ENCODE measurements at places on chromosomes 2 and 18. TPM values are rescaled to one million over a fixed set of nuclear protein-coding genes. Genes with fewer than 3 reads are reported as not detected.

- peak; percentile 60 for DNase-seq
Measured at GRCh38 chr18:76697441-76697901, 124.9 kb upstream of the ZNF236 start.

GRCh38 chr18:48787203-48788151 lies 163.3 kb downstream of the SMAD7 start:
- no peak for DNase-seq

GRCh38 chr2:23269747-23270146 lies 115.2 kb upstream of the KLHL29 start:
- no peak for DNase-seq

The AQP12B gene
- not detected for polyA plus RNA-seq

GRCh38 chr2:167212014-167212648 lies 323.9 kb downstream of the XIRP2 start:
- peak; percentile 48 for DNase-seq

The KCTD18 gene
- polyA plus RNA-seq = 14.0 TPM

The HPCAL1 gene
- 28.8 TPM for polyA plus RNA-seq

GRCh38 chr2:21038403-21039073 lies 5.3 kb downstream of the APOB start:
- DNase-seq = peak; percentile 41

The FARP2 gene
- 31.7 TPM for polyA plus RNA-seq

The ACVR1 gene
- 57.1 TPM for polyA plus RNA-seq

The MATN3 gene
- polyA plus RNA-seq = 6.9 TPM

GRCh38 chr2:11676640-11677039 lies 6.6 kb upstream of the NTSR2 start:
- DNase-seq = no peak

- DNase-seq = no peak
Measured at GRCh38 chr2:60602828-60603532, 49.5 kb upstream of the BCL11A start.

GRCh38 chr2:27720004-27720551 lies 51.4 kb upstream of the MRPL33 start:
- DNase-seq = peak; percentile 96

DNA sequence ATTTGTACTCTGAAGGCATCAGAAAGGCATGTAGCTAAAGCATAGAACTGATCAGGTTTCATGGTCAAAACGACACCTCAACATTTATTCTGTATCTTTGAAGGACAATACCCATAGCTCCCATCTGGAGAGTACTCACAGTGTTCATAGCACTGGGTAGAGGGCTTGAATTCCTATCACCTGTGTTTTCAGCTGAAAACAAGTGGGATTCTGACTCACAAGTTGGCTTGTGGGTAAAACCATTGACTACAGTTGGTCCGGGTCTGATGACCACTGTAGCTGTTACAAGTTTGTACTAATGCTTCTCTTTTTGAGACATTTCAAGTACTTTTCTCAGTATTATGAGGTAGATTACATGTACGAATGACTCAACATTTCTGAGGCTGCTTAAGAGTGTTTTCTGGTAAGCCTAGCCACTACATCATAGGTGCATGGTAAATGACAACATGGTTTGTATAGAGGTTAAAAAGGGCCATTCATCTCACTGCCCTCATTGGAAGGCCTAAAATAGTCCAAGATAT lies 68.6 kb upstream of the PELI1 start:
- peak; percentile 33 for DNase-seq

The ANKRD30B gene
- not detected for polyA plus RNA-seq

DNA sequence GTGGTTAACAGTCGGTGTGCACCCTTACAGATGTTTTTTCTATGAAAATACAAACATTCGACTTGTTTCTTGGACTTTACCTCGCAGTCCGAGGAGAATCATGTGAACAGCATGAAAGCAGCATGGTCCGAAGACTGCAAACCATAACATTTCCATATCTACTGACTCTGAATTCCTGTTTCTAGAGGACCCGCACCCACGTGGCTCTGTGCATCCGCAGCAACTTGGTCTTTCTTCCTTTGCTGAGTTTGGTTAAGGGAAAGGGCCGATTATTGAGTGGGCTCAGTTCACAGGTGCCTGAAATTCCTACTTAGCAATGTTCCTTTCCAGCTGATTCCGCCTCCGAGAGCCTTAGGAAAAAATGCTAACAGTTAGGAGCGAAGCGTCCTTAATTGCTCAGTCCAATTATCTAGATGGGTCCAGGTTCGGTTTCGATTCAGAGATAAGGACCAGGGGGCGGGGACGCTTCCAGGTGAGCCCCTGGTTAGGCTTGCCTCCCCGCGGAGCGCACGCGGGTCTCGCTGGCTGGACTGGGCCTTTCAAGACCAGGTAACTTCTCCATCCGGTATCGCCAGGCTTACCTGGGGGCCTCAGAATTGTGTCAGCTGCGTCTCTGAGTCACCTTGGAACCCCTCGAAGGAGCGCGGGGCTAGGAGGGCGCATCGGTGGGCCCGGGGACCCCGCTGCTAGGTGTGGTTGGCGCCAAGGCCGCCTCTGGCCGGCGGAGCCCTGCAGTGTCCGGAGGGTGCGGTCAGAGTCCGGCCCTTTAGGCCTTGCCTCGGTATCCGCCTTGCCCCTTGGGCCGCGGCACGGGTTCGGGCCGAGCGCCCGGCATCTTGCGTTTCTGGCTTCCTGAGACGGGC lies 1.1 kb upstream of the B3GNT2 start:
- DNase-seq = no peak

The NIF3L1 gene
- polyA plus RNA-seq = 45.5 TPM

The HOXD3 gene
- polyA plus RNA-seq = not detected

The PRSS56 gene
- polyA plus RNA-seq = not detected

DNA sequence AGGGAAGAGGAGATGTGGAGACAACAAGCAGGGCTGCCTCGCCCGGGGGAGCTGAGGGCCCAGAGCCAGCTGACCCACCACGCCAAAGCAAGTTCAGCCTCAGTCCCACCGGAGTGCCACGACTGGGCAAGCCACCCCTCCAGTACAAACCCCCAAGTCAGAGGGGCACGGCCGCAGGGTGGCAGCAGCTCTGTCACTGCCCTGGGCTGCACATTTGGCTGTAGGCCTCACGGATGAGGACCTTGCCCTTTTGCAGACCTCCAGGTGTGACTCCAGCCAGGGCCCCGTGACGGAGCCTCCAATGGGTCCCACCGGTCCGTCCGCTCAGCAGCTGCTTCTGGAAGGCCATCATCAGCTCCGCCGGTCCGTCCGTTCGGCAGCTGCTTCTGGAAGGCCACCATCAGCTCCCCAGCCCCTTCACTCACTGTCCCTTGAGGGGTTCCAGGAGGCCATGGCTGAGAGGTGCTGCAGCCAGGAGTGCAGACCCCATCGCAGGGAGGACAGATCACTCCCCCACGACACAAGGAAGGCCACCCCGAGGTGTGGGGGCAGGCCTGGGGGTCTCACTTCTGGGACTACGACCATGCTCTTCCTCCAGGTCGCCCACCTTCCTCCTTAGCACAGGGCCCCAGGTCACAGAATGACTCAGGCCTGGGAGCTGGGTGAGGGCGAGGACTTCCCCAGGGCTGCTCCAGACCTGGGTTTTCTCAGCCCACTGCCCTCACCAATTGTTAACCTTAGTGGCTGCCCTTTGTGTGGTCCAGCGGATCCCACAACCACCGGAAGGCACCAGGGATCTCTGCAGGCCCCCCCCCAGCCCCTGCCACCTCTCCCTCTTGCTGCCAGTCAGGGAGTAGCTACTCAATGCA lies 24.6 kb upstream of the STK25 start:
- DNase-seq = no peak

DNA sequence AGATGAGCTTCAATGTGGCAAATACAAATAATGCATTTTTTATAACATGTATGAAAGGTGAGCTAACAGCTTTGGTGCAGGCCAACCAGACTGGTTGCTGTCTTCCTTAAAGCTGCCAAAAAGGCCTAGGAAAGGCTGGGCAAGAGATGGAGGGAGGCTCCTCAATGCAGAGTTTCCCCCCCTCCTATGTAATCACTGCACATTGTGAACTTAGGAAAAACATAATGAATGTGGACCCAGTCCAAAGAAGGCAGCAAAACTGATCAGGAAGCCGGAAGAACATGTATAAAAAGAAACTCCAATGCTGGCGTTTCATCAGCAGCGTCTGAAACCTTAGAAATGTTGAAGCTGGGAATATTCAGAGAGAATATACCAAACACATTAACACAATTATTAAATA lies 84.2 kb upstream of the LYPD6 start:
- no peak for DNase-seq

DNA sequence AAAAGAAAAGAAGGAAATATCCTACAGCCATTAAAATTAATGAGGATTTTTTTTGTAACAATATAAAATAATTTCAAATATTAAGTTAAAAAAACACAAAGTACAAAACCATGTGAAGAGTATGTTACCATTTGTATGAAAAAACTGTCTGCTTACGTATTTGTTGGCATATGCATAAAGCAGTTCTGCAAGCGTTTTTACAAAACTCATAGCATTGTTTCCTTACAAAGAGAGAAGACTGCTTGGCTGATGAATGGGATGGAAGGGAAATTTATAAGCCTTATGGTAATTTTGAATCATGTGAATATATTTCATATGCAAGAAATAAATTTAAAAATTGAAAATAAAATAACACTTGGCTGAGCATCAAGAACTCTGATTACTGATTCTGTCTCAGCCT lies 63.1 kb downstream of the METTL4 start:
- no peak for DNase-seq

GRCh38 chr2:127100251-127101047 lies 6.5 kb downstream of the BIN1 start:
- DNase-seq = peak; percentile 40

The CHRNG gene
- not detected for polyA plus RNA-seq

The CBLN2 gene
- 0.02 TPM for polyA plus RNA-seq

DNA sequence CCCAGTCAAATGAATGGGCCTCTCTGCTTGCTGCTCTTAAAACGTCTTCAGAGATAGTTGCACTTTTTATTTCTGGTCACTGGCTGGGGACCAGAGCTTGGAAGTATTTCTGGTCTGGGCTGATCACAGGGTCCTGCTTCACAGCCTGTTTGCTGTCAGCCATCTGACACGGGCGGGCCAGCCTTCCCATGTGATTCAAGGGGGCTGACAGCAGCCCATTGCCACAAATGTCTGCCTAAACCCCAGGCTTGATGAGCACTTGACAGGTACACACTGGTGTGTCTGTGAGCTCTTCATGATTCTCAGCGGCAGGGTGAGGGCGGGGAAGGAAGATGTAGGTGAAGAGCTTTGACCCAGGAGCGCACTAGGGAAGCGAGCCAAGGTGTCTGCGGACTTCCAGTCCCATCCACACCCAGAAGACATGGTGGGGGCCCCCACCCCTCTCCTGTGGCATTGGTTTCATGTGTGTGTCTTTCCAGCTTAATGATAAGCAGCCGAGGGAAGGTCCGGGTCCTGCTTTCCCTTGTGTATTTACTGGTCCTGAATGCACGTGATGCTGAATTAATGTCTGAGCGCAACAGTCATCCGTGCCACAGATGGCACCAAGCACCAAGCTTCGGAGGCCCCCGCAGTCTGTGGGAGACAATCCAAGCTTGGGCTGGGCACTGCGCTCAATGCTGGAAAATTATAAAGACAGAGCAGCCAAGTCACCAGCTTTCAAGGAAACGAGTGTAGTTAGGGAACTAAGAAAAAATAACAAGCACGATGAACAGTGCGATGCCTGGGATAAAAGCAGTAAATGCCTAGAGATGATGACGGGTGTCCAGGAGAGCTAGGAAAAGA lies 73.3 kb downstream of the SH3BP4 start:
- no peak for DNase-seq

GRCh38 chr2:45743531-45744396 lies 92.3 kb downstream of the PRKCE start:
- peak; percentile 70 for DNase-seq

- DNase-seq = no peak
Measured at GRCh38 chr2:123532994-123533393, 492.1 kb upstream of the CNTNAP5 start.

GRCh38 chr18:54060343-54061005 lies 164.0 kb downstream of the MBD2 start:
- DNase-seq = no peak

The ZFAND2B gene
- 26.8 TPM for polyA plus RNA-seq

DNA sequence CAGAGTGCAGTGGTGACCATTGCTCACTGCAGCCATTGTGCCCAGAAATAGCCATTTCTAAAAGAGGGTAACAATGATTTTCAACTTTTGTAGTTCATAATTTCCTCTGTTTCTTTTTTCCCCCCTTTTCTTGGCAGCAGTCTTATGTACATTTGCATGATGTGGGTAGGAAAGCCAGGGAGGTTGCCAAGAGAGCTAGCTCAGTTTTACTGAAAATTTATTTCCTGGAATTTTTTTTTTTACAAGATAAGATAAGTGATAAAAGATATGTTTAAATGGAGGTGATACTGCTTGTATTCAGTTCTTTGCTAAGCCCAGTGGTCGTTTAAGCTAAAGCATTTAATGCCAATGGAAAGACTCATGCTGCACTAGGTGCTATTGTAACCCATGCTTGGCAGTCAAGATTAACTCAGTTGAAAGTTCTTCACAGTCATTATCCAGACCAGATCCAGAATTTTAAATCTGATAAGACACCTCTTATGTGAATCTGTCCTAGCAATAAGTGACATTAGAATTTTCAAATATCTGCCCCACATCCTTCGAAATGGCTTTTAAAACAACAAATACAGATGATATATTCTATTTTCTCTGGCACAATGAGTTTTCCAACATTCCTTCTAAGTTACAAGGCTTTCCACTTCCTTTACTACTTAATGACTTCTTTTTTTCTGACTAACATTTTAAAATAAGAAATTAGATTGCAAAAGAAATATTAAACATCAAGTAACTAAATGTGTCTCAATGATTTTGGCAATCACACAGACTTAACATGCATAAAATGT lies 4.4 kb upstream of the ATP8B1 start:
- DNase-seq = peak; percentile 89

DNA sequence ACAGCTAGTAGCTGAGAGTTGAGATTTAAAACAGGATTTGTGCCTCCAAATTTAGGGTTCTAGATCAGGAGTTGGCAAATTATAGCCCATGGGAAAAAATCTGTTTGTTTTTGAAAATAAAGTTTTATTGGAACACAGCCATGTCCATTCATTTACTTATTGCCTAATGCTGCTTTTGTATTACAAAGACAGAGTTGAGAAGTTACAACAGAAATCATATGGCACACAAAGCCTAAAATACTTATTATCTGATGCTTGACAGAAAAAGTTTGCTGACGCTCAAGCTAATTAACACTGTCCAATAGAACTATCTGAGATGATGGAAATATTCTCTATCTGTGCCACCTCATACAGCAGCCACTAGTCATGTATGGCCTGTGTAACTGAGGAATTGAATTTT lies 229.1 kb upstream of the RASGRP3 start:
- no peak for DNase-seq

GRCh38 chr2:242034996-242035814 lies 165.7 kb downstream of the RTP5 start:
- DNase-seq = no peak

Data from fibroblast of lung (primary cell).